ENCODE measurements at places on chromosomes 7 and 10.

DNA sequence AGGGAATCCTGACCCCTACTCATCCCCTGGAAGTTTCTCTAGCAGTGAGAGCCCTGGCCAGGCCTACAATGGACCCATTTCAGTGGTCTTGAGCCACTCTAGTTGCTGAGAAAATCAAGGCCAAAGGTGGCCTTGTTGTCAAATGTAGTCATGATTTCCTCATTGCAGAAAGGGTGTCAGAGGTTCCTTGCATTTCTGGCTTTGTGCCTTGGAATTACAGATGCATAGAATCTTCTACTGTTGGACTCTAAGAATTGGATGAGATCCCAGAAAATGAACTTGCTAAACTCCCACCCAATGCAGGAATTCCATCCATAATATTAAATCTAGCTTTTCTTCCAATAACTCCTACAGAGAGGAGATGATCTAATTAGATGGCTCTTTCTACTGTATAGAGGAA, 12.2 kb downstream of the CPA2 start:
- DNase-seq, result peak; percentile 97

DNA sequence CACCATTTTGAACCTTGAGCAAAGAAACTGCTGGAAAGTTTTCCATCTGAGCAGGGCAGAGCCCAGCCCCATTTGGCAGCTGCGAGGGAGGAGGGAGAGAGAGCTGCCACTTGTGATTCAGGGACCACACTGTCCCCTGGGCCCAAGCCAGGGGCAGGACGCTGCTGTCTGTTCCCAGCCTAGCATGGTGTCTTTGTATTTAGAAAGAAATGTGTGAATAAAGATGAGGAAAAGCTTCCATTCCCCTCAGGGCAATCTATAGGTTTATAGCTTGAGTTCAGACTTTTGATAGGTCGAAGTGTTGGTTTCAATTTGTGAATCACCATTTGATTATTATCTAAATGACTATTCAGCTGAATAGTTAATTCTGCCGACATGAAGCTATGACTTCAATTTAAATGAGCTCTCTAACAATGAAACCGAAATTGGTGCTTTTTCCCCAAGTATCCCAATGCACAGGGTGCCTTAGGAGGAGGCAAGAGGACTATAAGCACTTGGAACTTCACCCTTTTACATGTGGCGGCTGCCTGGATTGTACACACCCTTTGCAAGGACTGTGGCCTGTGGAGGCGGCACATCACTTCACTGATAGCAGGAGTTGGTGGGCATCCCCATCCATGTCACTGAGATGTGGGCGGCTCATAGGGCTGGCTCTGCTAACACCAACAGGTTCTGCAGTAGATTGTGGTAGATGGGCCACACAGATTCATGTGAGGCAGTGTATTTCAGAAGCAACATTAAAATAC, 223.5 kb downstream of the CCDC3 start:
- DNase-seq, result no peak

DNA sequence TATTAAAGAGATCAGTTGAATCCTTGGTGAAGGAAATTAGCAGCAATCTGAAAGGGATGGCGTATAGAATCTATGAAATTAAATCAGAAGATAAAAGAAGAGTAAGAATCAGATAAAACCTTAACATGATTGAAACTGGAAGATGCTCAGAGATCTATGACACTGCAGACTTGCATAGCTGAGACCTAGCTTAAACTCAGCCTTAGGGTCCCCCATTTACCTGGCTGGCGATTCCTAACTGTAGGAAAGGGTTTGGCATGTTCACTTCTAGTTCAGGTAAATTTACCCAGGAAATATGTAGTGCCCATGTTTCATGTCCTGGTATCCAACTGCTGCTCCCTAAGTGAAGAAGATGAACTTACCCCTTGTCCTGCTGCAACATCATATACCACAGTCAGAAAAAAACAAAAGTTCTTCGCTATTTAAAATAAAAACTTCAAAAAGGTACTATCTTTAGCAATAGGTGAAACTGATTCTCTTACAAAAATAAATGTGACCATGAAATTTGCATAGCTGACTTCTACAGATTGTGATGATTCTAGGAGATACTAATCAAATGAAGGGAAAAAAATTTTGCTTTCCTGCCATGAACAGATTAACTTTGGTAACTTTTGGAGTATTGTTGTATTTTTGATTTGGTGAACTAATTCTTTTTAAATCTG, 47.8 kb upstream of the TMEM243 start:
- no peak for DNase-seq

DNA sequence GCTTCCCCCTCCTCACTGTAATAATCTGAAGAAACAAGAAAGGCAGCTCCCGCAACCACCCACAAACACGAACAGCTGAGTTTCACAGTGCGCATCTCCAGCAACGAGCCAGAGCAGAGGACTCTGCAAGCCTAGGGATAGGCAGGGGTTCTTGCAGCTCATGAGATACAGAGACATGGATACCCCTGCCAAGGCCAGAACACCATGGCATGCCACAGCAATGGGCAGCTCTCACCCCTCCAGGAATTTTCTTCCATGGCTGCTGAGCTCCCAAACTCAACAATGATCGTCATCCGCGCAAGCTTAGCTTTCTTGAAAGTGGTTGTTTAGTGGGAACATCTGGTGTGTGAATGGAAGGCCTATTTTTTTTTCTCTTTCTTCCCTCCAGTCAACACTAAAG, 637.3 kb downstream of the SORCS3 start:
- DNase-seq, result no peak

GRCh38 chr10:23067939-23068775, 27.2 kb upstream of the MSRB2 start:
- peak; percentile 69 for DNase-seq

GRCh38 chr10:125164421-125164820, 4.1 kb upstream of the CTBP2 start:
- DNase-seq, result no peak

DNA sequence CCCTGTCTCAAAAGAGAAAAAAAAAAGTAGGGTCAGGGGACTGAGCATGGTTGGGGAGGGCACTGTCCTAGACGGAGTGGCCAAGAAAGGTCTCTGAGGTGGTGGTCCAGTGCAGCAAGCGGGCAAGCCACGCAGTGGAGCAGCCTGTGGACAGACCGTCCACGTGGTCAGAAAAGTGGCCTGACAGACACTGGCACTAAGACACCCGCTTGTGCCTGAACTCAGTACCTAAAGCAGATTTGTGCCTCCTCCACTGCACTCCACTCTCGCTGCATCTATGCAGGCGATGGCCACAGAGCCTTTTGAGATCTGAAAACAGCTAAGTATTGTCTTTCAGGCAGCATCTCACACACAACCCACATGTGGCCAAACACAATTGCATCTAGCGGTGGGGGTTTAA, 8.8 kb downstream of the ASB10 start:
- no peak for DNase-seq

GRCh38 chr10:119268428-119268827, 61.1 kb downstream of the GRK5 start:
- DNase-seq, result no peak

DNA sequence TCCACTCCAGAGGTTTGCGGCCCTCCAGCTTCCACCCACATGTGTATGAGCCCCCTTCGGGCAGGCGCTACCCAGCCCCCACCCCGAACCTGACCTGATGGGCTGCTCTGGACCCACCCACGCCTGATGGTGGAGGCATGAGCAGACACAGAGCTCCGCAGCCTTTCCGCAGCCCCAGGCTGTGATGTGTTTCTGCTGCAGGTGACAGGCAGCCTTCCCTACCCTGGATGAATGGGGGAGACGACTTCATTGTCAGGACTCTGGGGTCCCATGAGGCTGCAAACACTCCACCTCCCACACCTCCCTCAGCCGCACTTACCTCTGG, 61.2 kb downstream of the OAT start:
- DNase-seq, result no peak

- no peak for DNase-seq
Observed at GRCh38 chr10:42543840-42544372, 94.5 kb downstream of the ZNF33B start.
